ENCODE measurements at places on chromosomes 3 and 15. TPM values are rescaled to one million over a fixed set of nuclear protein-coding genes. Genes with fewer than 3 reads are reported as not detected.

The FSTL1 gene
- total RNA-seq = 2.6 TPM

The SLC12A1 gene
- not detected for total RNA-seq

The WNT5A gene
- total RNA-seq = not detected

GRCh38 chr15:59689626-59690236 lies 611 bp upstream of the BNIP2 start:
- H3K36me3 ChIP-seq = peaks cover 14% of the 10 kb centered on the region
- peak; percentile 70 for DNase-seq
- peaks cover 35% of the 10 kb centered on the region for H3K4me1 ChIP-seq
- peak overlapping the region; percentile 97 for H3K4me3 ChIP-seq

DNA sequence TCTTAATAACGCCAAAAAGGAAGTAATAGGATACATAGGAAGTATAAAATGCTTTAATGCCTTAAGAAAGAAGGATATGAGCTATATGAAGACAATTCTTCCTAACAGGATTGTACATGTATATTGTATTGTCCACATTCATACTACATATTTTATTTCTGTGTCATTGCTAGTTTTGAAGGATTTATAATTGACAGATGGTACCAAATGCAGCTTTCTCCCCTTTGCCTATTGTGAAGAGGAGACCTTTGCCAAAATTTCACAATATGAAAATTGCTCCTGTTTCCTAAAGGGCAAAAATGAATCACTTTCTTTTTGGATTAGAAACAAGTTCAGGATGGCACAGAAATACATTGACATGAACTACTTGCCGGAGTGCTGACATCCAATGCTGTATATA lies 34.8 kb upstream of the EOMES start:
- H3K4me1 ChIP-seq = peaks cover 15% of the 10 kb centered on the region
- H3K27ac ChIP-seq = no peak overlapping the region
- peaks cover 5% of the 10 kb centered on the region for H3K27me3 ChIP-seq
- H3K4me3 ChIP-seq = no peak overlapping the region

The ADAMTSL3 gene
- total RNA-seq = not detected

GRCh38 chr15:72155003-72155621 lies 36.9 kb downstream of the SENP8 start:
- peaks cover 9% of the 10 kb centered on the region for H3K27me3 ChIP-seq
- peak overlapping the region; percentile 84 for H3K4me3 ChIP-seq
- no peak overlapping the region for H3K27ac ChIP-seq
- H3K4me1 ChIP-seq = peaks cover 6% of the 10 kb centered on the region
